ENCODE measurements at places on chromosomes 4 and X. TPM values are rescaled to one million over a fixed set of nuclear protein-coding genes. Genes with fewer than 3 reads are reported as not detected.
A peak's percentile ranks its signal among the peaks of the same experiment; 100 is the strongest.

Gene MRFAP1
- 216 TPM for total RNA-seq

DNA sequence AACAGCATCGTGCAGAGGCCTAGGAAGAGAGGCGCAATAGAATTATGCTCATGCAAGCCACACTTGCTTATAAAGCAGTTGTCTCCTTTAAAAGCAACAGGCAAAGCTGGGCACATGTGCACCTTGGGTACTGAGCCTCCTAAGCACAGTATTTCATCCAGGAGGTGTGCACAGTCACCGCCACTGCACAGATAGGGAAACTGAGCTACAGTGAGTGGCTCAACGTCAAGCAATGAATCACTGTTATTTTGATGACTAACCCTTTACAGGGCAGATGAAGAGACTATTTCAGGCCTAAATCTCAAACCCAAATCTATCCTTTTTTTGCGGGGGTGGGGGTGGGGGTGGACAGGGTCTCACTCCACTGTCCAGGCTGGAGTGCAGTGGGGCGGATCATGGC, 42.3 kb downstream of the BCOR start:
- no peak for DNase-seq
- H3K4me3 ChIP-seq, result no peak overlapping the region
- H3K36me3 ChIP-seq, result peaks cover 75% of the 10 kb centered on the region

- peak overlapping the region; percentile 91 for H3K27ac ChIP-seq
- no peaks in the 10 kb centered on the region for H3K27me3 ChIP-seq
- peak overlapping the region; percentile 72 for H3K4me3 ChIP-seq
- H3K4me1 ChIP-seq, result peaks cover 59% of the 10 kb centered on the region
- no peaks in the 10 kb centered on the region for H3K36me3 ChIP-seq
- DNase-seq, result peak; percentile 94
Measured at GRCh38 chr4:185143601-185143969, 519 bp downstream of the SLC25A4 start.

DNA sequence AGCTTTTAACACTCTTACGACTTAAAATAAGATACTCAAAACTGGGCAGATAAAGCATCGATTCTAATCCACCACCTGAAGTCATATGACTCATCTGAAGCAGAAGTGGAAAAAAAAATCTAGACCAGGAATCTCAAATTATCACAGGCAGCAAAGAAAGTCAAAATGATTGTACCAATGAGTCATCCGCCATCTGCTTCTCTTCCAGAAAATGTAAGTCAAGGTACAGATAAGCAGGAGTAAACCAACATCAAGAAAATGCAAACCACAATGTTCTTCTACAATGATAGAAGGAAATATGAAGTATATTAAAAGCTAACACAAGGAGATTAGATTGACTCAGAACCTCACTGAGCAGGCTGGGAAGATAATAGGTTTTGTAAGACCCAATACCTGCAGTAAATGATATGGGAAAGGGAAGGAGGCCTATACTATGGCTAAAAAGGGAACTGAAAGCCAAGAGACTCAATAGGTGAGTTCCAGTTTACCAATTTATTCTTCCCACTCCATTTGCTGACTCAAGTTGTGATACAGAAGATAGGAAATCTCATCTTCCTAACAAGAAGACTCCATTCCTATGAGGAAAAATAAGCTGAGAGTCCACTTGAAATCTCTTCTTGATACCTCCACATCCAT, 88.4 kb upstream of the TET2 start:
- no peaks in the 10 kb centered on the region for H3K4me1 ChIP-seq
- no peak overlapping the region for H3K4me3 ChIP-seq
- no peak for DNase-seq
- no peaks in the 10 kb centered on the region for H3K36me3 ChIP-seq
- H3K27ac ChIP-seq, result no peak overlapping the region

Measured in psoas muscle (tissue), 8 donors.